ENCODE measurements at places on chromosomes 12 and 14.

DNA sequence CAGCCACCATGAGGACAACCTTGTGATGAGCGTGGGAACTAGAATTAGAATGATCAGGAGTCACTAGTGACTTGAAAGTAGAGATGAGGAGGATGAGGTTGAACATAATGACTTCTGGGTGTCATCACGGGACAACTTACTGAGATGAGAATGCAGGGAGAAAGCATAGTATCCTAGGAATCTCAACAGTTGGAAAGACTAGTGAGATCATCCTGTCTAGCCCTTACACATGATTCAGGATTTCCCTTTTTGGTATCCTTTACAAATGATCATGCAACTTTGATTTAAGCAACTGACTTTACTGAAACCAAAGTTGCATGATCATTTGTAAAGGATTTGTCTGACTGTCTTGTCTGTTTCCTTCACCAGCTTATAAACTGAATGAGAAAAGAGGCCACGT lies 51.8 kb upstream of the HIF1A start:
- H3K36me3 ChIP-seq = no peaks in the 10 kb centered on the region
- no peaks in the 10 kb centered on the region for H3K27me3 ChIP-seq
- H3K27ac ChIP-seq = no peak overlapping the region
- H3K4me1 ChIP-seq = no peaks in the 10 kb centered on the region
- no peak for DNase-seq

DNA sequence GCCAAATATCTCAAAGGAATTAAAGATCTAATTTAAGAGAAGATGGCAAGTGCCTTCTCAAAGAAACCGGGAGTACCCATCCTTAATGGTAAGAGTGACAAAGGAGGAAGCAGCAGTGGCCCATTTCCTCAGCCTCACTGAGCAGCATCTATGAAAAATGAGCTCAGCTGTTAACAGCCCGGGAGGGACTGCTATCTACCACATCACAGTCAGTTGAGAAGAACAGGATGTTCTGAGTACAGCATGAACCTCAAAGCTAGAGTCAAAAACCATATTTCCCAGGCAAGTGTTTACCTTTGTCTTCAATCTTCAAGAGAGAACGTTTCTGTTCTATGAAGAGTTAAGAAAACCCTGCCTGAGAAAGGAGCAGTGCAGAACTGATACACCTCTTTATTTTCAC lies 115.0 kb downstream of the BTG1 start:
- peaks cover 48% of the 10 kb centered on the region for H3K4me1 ChIP-seq
- peak; percentile 65 for DNase-seq
- peak overlapping the region; percentile 69 for H3K27ac ChIP-seq
- no peaks in the 10 kb centered on the region for H3K36me3 ChIP-seq
- no peaks in the 10 kb centered on the region for H3K27me3 ChIP-seq

DNA sequence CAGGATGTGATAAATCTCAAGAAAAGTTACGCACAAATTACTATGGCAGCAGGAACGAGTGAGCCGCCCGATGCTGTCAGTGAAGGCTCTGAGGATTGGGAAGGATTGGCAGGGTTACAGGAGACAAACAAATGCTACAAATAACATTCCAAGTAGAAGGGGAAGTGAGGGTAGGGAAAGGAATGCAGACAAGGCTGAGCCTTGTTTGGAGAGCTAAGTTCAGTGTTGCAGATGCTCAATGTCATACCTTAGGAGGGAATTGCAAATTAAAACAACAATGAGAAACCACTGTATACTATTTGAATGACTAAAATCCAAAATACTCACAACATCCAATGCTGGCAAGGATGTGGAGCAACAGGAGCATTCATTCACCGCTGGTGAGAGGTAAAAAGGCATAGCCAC lies 1.3 kb downstream of the CLEC9A start:
- no peak overlapping the region for H3K4me3 ChIP-seq
- H3K27me3 ChIP-seq = no peaks in the 10 kb centered on the region
- H3K4me1 ChIP-seq = no peaks in the 10 kb centered on the region
- H3K36me3 ChIP-seq = no peaks in the 10 kb centered on the region

- peak overlapping the region; percentile 10 for H3K27ac ChIP-seq
- no peaks in the 10 kb centered on the region for H3K27me3 ChIP-seq
- peaks cover 19% of the 10 kb centered on the region for H3K4me1 ChIP-seq
- no peak overlapping the region for H3K4me3 ChIP-seq
Observed at GRCh38 chr12:66132408-66132807, 1.9 kb upstream of the LLPH start.

DNA sequence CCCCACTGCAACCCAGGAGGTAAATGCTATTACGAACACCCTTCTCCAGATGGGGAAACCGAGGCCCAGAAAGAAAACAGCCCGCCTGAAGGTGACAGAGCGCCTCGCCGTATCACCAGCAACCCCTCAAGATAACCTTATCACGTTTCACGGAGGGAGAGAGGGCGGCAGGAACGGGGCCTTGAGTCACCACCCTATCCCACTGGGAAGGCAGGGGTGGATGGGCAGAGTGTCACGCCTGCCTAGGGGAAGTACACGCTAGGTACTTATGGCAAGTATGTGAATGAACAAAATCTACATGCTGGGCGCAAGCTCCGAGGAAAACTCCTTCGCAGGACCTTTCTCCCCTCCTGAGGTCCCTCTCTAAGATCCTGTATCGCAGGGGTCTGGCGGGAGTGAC lies 17.8 kb downstream of the NCOR2 start:
- DNase-seq = no peak
- H3K4me3 ChIP-seq = no peak overlapping the region
- no peaks in the 10 kb centered on the region for H3K36me3 ChIP-seq
- H3K27me3 ChIP-seq = no peaks in the 10 kb centered on the region
- H3K27ac ChIP-seq = peak overlapping the region; percentile 59

DNA sequence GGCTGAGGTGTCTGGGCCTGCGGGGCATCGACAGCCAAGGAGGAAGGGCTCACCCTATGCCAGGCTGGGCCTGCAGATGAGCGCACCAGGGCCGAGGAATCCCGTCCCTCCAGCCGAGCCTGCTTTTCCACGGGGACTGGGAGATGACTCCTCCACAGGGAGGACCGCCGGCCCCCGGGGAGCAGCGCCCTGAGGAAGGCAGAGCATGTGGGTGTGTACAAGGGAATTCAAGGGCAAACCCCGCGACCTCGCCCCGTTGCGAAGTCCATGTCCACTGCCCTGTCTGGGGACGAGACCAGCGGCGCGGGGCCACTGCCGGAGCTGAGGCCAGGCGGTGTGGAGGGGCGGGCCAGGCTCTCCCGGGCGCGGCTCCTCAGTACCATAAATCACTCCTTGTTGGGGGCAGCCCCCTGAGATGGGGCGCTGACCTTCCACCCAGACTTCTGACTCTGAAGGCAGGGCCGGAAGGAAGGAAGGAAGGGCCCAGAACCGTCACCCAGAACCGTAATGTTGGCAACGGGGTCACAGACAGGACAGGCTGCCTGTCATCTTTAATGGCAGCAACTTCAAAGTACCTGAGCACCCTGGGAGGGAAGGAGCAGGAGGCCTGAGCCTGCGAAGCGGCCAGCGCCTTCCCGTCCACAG lies 52.5 kb downstream of the RNF34 start:
- H3K4me3 ChIP-seq = no peak overlapping the region
- no peak for DNase-seq
- no peaks in the 10 kb centered on the region for H3K27me3 ChIP-seq

DNA sequence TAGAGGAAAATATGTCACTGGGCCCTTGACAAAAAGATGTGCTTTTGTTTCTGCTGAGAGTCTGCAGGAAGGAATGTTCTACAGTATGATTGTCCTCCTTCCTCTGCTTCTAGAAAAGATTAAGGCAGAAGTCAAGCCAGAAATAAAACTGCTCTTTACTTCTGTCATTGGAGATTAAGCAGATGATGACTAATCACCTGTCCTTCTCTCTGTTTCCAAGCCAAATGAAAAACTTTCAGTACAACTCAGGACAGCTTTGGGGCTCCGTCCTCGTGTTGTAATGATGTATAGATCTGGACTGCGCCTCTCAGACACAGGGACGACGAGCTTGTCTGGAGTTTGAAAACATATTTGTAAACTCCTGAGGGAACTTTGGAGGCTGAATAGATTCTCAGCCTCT lies 159.3 kb downstream of the DYRK2 start:
- H3K27me3 ChIP-seq = no peaks in the 10 kb centered on the region
- H3K4me3 ChIP-seq = no peak overlapping the region
- no peak overlapping the region for H3K27ac ChIP-seq
